Immature natural killer cell (primary cell): ENCODE measurements at places on chromosomes 6 and 20. TPM values are rescaled to one million over a fixed set of nuclear protein-coding genes. Genes with fewer than 3 reads are reported as not detected.

DNA sequence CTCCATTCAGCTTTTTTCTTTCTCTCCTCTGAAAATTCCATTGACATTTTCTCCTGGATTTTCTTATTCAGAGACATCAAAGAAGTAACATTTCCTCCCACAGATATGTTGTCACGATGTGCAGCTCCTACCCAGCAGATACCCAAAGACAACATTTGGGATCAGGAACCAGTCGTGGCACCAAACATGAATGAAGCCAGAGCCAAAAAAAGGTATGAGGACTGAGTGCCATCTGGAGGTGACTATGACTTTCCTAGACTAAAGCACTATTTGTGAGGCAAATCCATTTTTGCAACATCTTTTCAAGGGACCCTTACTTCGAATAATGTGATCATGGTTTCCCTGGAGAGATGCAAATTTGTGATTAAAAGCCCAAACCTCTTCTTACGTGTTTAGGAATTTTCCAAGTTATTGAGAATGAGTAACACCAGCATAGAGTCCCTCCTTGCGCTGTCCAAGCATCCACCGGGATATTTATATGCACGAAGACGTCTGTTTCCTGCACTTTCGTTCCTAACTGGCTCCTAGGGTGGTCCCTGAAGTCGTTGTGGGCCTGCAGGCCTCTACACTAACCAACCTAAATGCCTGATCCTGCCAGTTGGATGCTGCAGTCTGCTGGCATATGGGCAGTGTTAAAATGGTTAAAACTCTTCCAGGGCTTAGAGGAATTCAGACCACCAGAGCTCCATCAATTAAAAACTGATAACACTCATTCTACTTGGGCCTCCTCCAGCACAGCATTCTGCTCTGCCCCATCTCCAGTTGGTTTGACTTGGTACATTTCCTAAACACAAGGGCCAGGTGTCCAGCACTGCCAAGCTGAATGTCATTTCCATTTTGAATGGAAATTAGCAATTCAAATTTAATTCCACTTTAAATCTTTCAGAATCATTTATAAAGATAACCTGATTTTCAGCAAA lies 256.6 kb downstream of the C6orf118 start:
- DNase-seq: no peak

- DNase-seq: no peak
Measured at GRCh38 chr6:95169775-95170174, 407.6 kb upstream of the MANEA start.

DNA sequence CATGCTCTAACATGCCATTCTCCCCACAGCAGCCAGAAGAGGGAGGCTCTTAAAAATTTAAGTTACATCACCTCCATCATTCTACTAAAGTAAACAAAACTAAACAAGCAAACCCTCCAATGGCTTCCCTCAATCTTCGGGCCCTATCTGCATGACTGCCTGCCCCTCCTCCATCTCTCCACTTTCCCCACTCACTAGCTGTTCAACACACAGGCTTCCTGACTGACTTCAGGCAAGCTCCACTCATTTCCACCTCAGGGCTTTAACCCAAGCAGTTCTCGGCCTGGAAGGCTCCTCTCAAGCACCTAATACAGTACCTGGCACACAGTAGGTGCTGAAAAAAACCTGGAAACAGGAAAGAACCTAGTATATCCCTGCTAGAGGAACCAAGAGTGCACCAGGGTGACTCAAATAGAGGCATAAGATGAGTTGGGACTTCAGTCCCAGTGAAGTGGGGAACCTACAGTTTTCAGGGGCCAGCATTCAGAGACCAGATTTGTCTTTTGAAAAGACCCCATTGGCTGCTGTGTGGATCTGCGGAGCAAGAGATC lies 2.8 kb downstream of the AHCY start:
- no peak for DNase-seq

RAET1G gene
- not detected for polyA plus RNA-seq

EYS gene
- not detected for polyA plus RNA-seq

- DNase-seq: no peak
Measured at GRCh38 chr6:51514748-51515402, 572.5 kb downstream of the PKHD1 start.

GRCh38 chr6:128474481-128474880 lies 45.9 kb downstream of the PTPRK start:
- DNase-seq: no peak

DST gene
- polyA plus RNA-seq: 4.6 TPM

GRCh38 chr20:35020108-35020928 lies 64.7 kb downstream of the MYH7B start:
- DNase-seq: no peak

TRIM26 gene
- polyA plus RNA-seq: 65.0 TPM

GRCh38 chr6:130575971-130576370 lies 210.2 kb downstream of the TMEM200A start:
- peak; percentile 54 for DNase-seq

GRCh38 chr6:86070151-86070550 lies 427.5 kb upstream of the SYNCRIP start:
- no peak for DNase-seq

DNA sequence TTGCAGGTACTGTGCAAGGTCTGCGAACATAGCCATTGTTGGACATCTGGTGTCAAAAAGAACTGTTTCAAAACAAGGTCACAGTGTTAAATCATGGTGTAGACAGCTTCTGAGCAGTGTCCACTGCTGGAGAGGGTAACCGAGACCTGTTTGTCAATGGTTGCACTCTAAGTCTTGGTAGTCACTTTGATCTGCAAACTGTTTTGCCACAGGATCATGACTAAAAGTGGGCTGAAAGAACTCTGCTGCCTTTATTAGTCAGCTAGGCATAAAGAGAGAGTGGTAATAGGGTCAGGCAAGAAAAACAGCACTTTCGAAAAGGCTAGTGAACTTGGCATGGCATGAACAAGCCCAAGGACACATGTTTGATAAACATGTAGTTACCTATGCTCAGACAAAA lies 552.3 kb upstream of the CITED2 start:
- DNase-seq: no peak

LRRC73 gene
- polyA plus RNA-seq: not detected
